ENCODE measurements at places on chromosomes 7 and 10.

GRCh38 chr10:3495281-3495680 is 289.7 kb downstream of the KLF6 start:
- DNase-seq = no peak

DNA sequence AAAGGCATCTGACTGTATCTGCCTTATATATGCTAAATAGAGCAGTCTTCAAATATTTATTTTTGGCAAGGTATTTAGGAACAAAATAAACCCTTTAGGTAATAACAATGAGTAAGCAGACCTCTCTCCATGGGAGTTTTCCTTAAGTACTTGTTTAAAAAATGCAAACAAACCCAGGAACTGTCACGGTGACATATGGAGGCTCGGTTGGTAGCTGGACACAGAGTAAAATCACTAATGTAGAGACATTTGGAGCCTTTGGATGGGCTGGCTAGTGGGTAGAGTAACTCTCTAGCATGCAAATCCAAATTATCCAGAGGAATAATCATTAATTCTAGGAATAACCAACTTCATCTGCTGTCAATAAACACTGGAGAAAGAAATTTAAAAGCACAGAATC is 71.6 kb upstream of the LAMB4 start:
- no peak for DNase-seq

- no peak for DNase-seq
Measured at GRCh38 chr10:131016556-131016955, 295.0 kb downstream of the TCERG1L start.

GRCh38 chr10:73779018-73779417 is 2.8 kb upstream of the CHCHD1 start:
- no peak for DNase-seq

DNA sequence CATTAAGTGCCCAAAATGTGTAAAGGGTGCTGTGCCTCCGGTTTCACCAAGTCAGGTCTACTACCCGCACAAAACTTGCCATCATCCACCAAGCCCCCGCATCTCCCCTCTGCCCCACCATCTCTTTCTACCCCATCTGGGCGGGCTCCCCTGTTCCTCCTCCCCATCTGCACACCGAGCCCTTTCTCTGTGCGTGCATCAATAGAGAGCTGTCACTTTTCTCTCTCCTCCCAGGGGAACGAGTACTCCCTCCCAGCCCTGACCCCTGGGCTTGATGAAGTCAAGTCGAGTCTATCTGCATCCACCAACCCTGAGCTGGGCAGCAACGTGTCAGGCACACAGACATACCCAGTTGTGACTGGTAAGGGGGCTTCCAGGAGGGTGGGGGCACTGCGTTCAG is 63.5 kb downstream of the PAX2 start:
- no peak for DNase-seq

GRCh38 chr7:83836028-83836427 is 187.1 kb upstream of the SEMA3E start:
- no peak for DNase-seq

GRCh38 chr7:15921576-15921975 is 235.1 kb upstream of the MEOX2 start:
- no peak for DNase-seq

DNA sequence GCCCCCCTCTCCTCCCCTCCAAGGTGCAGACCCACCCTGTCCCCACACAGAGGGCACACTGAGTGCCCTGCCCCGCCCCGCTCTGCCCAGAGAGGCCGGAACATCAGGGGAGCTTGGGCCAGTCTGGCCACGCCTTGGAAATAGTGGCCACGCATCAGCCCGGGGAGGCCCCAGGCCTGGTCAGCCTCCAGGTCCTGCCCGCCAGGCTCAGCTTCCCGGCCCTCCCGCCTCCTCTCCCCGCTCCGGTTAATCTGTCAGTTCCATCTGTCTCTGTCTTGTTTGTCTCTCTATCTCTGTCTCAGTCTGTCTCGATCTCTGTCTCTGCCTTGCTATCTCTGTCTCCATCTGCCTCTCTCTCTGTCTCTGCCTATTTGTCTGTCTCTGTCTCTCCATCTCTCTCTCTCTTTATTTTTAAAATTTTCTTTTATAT is 28.9 kb upstream of the TNRC18 start:
- no peak for DNase-seq

- DNase-seq = no peak
Measured at GRCh38 chr7:112298543-112299100, 92.1 kb downstream of the ZNF277 start.

GRCh38 chr10:26368463-26368862 is 69.7 kb upstream of the APBB1IP start:
- DNase-seq = no peak

DNA sequence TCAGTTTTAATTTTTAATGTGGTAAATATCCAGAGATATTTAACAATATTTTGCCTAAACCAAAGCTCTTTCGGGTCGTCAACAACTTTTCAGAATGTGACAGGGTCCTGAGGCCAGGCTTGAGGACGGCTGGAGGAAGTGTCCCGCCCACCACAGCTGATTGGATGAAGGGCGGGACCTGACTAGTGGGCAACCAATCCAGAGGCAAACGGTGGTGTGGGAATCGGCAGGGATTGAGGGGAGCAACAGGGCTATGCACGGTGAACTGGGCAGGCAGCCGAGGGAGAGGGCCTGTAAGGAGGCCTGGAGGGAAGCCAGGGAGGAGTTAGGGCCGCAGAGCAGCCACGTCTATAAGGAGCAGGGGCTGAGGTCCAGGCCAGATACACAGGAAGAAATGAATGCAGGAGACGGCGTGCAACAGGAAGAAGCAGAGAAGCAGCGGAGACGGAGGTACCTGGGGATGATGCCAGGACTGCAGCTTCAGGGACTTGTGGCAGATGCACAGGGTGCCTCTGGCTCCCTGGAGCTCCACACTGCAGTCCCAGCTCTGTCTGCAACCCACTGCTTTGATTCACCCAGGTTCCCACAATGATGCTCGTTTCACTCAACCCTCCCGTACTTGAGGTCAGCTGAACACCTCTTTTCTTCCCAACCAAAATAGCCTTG is 46.1 kb upstream of the ZMIZ1 start:
- DNase-seq = no peak
